ENCODE measurements at places on chromosomes 16 and 17. TPM values are rescaled to one million over a fixed set of nuclear protein-coding genes. Genes with fewer than 3 reads are reported as not detected.

SLC6A4 gene
- polyA plus RNA-seq: 0.02 TPM

SKAP1 gene
- not detected for polyA plus RNA-seq

GAS2L2 gene
- polyA plus RNA-seq: not detected

GRCh38 chr16:19046062-19046461 lies 21.4 kb upstream of the COQ7 start:
- no peak for DNase-seq

DNA sequence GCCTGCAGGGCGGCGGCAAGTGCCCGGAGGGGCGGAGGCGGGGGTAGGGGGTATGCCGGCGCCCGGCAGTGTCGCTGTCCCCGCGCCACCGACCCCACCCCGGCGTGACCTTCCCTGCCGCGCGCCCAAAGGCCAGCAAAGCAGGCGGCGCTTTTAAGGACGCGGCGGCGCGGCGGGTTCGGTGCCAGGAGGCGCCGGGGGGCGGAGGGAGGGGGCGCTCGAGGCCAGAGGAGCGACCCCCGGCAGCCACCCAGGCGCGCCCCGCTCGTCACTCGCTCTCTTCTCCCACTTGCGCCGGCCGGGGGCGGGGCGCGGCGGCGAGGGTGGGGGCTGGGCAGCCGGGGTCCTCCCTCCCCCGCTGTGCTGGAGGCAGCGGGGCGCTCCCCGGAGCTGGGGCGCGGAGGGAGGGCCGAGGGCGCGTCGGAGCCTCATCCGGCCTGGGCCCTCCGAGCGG lies 8.6 kb upstream of the BAHCC1 start:
- no peak for DNase-seq

All from AG04450 (cell line).